ENCODE measurements at places on chromosomes 16 and 17. TPM values are rescaled to one million over a fixed set of nuclear protein-coding genes. Genes with fewer than 3 reads are reported as not detected.

GRCh38 chr16:70701998-70702397 lies 16.1 kb upstream of the MTSS2 start:
- DNase-seq = no peak

DNA sequence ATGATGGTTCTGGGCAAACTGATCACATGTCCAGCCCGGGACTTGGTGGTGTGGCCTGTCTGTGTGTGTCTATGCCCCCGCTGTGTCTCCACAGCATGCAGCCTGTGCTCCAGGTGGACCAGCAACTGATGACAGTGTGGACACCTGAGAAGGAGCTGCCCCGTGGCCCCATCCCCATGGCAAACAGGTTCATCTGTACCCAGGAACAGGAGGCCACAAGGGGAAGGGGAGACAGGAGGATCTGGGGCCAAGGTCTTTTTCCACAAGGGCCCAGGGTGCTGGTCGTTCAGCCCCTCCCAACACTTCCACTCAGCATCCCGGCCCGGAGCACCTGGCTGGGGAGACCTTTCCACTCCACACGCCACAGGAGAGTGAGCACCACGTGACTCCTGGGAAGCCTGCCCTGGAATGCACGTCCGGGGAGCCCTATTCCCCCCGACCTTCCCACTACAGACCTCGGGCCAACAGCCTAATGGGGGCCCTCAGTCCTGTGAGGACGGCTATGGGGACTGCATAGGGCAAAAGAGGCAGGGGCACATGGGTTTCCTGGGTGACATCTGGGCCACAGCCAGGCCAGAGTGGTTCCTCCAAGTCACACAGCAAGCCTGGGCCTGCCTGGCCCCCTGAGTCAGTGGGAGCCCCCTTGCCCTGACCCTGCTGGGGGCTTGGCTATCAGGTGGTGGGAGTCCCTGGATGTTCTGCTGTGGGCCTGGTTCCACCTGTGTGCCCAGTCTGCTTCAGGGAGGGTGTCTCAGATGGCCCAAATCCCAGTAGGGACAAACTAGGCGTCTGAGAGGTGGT lies 20.8 kb upstream of the NXPH3 start:
- no peak for DNase-seq

DNA sequence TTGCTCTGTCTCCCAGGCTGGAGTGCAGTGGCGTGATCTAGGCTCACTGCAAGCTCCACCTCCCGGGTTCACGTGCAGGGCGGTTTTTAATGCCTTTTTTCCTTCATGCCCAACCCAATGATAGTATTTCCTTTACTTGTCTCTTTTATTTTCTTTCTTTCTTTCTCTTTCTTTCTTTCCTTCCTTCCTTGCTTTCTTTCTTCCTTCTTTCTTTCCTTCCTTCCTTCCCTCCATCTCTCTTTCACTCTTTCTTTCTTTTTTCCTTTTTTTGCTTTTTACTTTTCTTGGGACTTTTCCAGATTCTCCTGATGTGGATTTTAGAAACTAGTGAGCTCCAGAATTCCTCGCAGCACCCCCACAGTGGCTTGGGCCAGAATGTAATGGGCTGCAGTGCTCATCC lies 3.1 kb downstream of the MYH3 start:
- DNase-seq = no peak

The AANAT gene
- not detected for total RNA-seq

GRCh38 chr17:9294661-9295210 lies 273.4 kb downstream of the NTN1 start:
- no peak for DNase-seq

DNA sequence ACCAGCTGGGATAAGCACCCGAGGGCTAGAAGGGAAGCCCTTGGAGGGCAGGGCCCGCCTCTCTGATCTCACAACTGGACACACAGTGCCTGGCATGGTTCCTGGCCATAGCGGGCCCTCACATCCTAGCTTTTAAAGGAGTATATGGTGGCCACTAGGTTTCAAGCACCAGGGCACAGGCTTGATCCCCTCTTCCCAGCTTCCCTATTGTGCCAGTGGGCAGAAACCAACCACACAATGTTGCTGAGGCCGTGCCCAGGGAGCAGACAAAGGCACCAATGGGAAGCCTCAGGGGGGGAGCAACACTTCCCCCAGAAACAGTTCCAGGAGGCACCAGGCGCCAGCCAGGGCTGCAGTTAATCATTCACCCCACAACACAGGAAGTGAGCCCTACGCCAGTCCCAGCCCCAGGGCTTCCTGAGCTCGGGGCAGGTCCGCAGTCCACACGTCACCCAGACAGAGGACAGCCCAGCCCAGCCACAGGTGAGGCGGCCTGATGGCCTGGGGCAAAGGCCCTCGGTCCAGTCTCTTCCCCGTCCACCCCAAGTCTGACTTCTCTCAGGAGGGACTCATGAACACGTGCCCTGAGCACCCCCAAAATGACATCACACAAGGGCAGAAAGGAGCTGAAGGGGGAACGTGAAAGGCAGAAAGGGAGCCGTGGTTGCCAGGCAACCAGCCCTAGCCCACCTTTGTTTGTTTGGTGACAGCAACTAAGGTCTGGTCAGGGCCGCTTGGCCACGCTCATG lies 12.8 kb downstream of the SMIM5 start:
- peak; percentile 15 for DNase-seq

- DNase-seq = no peak
Measured at GRCh38 chr17:6517062-6517461, 39.3 kb downstream of the PITPNM3 start.

GRCh38 chr17:4665027-4665426 lies 23.5 kb upstream of the ALOX15 start:
- no peak for DNase-seq

- DNase-seq = no peak
Measured at GRCh38 chr16:88831838-88832237, 20.1 kb upstream of the APRT start.

GRCh38 chr16:86258713-86259112 lies 251.6 kb upstream of the FOXF1 start:
- no peak for DNase-seq

DNA sequence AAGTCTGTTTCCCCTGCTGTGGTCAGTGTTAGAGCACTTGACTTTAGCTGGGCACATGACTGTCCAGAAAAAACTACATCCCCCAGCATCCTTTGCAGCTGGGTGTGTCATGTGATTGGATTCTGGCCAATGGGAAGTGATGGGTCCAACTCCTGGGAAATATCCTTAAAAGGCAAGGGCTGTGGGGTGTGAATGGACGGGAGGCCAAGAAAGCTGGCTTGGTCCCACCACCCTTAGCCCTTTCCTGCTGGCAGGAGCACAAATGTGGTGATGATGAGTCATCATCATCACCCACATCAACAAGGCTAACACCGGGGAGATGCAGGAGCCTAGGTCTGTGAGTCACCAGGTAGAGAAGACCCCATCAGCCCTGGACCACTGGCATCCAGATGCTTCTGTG lies 341.7 kb downstream of the C16orf95 start:
- no peak for DNase-seq

The TBC1D3C gene
- 0.21 TPM for total RNA-seq

The GCGR gene
- total RNA-seq = not detected

- no peak for DNase-seq
Measured at GRCh38 chr17:564526-565065, 150.0 kb downstream of the VPS53 start.

- peak; percentile 57 for DNase-seq
Measured at GRCh38 chr16:546909-547770, 13.1 kb upstream of the PRR35 start.

- DNase-seq = no peak
Measured at GRCh38 chr17:64529221-64529620, 22.4 kb downstream of the CEP95 start.

DNA sequence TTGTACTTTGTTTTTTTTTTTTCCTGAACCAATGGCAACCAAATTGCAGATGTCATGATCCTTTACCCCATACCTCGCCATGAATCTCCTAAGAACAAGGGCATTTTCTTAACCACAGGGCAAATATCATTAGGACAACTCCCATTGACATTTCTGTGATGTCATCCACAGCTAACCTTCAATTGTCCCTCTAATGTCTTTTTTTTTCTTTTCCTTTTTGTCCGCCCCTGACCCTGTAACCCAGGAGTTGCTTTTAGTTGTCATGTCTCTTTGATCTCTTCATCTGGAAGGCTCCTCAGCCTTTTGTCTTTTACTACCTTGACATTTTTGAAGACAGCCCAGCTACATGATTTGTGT lies 410 bp upstream of the NAGPA start:
- DNase-seq = no peak

DNA sequence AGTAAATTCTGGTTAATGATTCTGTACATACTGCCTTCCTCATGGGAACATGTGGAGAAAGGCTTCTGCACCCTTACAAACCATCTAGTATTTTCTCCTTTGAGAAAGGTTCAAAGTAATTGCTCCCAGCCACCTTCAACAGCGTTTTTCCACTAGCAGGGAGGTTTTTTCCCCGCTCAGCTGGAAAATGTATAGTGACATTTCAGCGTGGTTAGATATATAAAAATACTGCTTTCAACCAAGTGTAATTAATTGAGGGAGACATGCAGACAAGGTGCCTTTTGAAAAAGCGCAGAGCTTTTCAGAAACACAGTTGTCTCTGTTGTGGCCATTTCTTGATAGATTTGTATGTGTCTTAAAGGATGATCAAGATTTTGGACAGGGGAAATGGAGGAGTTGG lies 5.1 kb downstream of the BMERB1 start:
- DNase-seq = no peak

DNA sequence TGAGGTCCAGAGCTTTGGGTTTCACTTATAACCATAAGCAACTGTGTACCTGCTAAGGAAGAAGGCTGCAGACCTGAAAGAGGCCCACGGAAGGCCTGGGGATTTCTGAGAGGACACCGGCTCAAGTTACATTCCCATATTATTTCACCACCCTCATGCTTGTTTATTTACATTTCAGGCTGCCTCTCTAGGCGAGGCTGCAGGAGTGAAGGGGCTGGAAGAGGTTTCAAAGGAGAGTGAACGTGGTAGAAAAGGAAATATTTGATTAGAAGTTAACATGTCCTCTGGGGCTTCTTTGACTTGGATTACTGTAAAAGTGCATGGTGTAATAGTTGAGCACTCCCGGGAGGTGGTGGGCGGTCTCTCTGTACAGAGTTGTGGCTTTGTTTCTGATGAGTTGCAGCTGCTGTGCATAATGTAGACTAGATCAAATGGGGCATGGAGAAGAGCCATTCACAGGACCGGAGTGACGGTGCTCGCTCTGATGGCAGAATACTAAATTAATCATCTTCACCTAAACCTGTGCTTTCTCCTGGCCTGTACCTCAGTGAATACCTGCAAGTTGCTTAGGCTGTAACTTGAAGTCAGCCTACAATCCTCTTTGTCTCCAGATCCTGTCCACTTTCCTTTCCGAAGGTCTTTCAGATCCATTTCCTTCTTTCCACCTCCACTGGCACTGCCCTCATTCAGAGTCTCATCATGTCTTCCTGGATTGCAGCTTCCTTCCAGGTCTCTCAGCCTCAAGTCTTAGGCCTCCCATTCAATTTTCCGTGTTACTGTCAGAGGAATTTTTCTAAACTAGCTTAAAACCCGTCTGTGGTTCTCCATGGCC lies 1.9 kb upstream of the CPD start:
- DNase-seq = peak; percentile 80

GRCh38 chr16:31204871-31205666 lies 2.5 kb upstream of the PYCARD start:
- DNase-seq = no peak

The EMC6 gene
- total RNA-seq = 55.4 TPM

GRCh38 chr16:25707982-25708583 lies 16.3 kb downstream of the HS3ST4 start:
- peak; percentile 24 for DNase-seq

GRCh38 chr16:6428861-6429260 lies 903.8 kb upstream of the RBFOX1 start:
- no peak for DNase-seq

DNA sequence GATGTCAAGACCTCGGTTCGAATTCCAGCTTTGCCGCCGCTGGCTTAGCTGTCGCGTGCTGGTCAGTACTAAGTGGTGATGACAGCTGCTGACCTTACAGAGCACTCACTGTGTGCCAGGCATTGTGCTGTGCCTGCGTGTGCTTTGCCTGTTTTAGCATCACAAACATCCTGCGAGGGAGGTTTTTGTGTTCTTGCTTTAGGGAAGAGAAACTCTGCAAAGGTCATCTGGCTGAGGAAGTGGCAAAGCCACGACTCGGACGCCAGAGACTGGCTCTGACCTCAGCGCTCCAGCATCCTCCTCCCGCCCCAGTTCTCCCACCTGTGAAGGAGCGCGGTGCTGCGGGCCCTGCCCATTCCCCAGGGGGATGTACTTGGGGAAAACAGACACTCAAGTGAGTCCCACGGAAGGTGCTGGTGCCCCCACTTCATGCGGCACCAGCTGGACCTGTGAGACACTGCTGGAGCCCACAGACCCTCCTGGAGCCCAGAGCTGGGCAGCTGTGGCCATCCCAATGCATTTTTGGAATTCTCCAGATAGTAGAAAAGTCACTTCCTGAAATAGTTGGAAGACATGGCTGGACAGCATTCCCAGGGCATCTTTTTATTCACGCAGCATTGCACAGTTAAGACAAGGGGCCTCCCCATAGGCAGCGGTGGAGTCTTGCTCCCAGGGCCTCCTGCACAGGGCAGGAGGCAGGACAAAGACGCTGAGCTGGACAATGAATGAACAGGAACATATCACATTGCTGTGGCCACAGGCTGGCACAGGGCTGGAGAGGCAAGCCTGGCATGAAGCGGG lies 20.0 kb upstream of the HERPUD1 start:
- DNase-seq = no peak

The XYLT1 gene
- 6.8 TPM for total RNA-seq

DNA sequence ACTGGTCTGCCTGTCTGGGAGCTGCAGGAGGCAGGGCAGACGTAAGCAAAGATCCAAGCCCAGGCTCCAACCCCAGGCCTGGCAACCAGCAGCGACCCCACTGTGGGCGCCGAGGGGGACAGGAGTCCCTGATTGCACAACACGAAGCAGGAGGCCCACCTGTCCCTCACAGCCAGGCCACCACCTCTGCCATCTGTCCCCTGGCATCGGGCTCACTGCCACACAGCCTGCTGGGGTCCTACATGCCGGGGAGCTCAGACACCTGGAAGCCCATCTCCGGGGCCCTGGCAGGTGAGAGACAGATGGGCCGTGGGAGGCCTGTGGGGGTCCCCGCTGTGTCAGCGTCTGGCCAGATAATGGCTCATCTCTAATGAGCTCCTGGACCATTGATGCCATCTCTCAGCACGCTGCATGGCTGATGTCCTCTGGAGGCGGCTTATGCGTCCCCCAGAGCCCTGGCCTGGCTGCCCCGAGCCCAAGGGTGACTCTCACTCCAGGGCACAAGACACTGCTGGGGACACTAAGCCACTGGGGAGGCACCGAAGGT lies 11.3 kb upstream of the RASD1 start:
- DNase-seq = no peak
